HS-5 (cell line): ENCODE measurements at places on chromosomes 7 and 10.

- DNase-seq: no peak
These were observed 230.9 kb downstream of the ZEB1 start for GRCh38 chr10:31549896-31550295.

DNA sequence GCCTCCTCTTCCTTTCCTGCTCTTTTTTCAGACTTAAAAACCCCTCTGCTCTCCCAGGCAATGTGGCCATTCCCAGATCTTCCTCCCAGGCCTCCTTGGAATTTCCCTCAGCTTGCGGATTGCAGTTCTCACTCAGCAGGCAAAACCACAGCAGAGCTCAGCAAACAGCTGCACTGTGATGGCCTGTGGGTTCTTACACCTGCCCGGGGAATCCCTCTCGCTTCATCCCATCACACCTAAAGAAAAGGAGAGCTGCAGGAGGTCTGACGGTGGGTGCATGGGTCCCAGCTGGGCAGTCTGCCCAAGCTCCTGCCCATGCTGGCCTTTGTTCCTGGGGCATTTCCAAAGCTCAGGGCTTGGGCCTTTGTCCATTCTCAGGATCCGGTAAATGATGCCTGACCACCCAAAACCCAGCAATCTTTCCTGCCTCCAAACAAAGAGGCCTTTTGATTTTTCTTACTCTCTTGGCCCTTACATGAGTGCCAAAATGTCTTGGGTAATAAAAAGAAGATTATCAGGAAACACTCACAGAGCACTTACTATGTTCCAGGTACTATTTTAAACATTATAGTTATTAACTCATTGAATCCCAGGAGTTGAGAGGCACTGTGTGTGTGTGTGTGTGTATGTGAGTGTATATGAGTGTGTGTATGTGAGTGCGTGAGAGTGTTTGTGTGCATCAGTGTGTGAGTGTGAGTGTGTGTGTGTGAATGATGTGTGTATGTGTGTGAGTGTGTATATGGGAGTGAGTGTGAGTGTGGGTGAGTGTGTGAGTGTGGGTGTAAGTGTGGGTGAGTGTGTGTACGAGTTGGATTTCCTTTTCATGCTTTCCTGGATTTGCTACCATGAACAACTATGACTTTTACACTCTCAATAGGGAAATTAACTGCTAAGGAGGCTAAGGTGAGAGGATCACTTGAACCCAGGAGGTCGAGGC, 64.5 kb upstream of the PODXL start:
- no peak for DNase-seq

- no peak for DNase-seq
These were observed 131.1 kb downstream of the WDR37 start for GRCh38 chr10:1187151-1187854.

- DNase-seq: no peak
These were observed 8.2 kb downstream of the DNA2 start for GRCh38 chr10:68463365-68464093.

DNA sequence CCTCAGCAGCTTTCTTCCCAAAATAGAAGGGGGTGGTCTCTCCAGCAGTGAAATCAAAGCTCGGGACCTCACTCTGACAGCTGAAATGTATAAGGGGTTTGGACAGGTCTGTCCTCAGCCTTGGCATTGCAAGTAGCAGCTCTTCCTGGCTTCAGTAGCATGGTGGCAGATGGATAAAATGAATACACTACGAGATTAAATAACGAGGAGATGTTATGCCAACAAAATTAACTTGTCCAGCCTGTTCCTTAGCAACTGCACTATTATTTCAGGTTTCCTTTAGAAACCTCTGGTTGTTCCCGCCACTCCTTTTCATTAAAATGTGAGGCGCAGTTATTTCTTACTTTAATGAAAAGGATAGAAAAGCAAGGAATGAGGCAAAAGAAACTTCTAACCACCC, 24.9 kb downstream of the PRLHR start:
- DNase-seq: no peak

- no peak for DNase-seq
These were observed 220.1 kb downstream of the TEX36 start for GRCh38 chr10:125462845-125463244.

- no peak for DNase-seq
These were observed 79.4 kb downstream of the HYCC1 start for GRCh38 chr7:22934473-22935065.

DNA sequence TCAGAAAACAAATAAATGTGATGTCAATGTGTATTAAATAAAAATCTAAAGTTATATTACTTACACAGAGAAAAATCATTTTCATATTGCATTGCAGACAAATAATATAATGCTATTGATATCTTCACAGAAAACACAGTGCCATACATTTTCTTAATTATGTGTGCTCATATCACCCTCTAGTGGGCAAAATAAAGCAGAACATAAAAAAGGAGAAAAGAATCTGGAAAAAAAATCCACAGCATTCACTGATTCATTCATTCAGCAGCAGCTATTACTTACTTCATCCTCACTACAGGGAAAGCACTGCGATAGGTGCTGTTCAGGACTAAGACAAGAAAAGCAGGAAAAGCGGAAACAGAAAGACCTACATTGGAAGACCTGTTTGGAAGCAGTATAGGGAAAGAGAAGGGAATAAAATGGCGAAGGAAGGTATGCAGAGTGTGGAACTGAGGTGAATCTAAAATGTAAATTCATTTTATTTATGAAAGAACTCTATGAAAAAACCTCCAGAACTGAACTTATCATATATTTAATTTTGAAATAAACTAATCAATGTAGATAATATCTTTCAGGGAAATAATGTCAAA, 73.2 kb downstream of the POT1 start:
- DNase-seq: peak; percentile 8

- no peak for DNase-seq
These were observed 46.2 kb downstream of the RGS10 start for GRCh38 chr10:119496273-119496672.

DNA sequence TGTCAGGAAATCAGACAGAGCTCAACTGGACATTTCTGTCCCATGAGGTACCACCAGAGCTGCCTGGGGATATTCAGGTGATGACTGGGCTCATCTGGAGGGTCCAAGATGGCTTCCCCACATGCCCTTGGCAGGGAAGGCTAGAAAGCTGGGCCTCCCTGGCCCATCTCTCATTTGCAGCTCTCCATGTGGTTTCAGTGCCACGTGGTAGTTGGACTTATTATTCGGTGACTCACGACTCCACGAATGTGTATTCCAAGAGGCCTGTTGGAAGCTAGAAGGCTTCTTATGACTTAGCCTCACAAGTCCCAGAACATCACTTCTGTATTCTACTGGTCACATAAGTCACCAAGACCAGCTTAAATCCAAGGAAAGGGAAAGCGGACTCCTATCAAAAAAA, 22.8 kb downstream of the NSMCE4A start:
- DNase-seq: no peak

DNA sequence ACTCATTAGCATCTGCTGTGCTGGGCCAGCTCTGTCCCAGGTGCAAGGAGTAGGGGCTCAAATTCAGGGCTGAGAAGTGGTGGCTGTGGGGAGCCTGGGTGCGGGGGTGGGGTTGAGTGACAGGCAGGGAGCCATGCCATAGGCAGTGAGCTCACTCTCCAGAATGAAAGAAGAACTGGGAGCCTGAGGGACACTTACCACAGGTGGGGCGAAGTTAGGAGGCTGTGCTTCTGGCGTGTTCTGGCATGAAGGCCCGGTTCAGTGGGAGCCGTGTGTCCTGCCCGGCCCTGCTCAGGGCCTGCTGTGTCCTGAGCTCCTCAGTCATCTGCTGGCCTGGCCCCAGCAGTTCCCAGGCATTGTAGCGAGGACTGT, 62.5 kb downstream of the MKI67 start:
- DNase-seq: no peak

DNA sequence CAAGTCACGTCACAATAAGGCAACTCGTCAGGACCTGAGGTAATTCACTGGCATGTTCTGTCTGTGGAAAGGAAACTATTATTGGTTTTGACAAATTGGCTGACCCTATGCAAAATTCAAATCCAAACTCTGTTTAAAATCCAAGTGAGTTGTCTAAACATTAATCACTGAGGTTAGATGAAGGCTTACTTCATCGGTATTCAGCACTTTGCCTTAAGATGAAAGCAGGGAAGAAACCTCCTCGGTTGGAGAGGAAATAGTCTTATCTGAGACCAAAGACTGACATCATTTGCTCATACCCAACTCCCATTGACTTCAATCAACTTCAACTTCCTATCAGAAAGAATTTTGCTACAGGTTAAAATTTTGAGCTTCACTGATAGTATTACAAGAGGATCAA, 355.1 kb upstream of the MBL2 start:
- DNase-seq: no peak

DNA sequence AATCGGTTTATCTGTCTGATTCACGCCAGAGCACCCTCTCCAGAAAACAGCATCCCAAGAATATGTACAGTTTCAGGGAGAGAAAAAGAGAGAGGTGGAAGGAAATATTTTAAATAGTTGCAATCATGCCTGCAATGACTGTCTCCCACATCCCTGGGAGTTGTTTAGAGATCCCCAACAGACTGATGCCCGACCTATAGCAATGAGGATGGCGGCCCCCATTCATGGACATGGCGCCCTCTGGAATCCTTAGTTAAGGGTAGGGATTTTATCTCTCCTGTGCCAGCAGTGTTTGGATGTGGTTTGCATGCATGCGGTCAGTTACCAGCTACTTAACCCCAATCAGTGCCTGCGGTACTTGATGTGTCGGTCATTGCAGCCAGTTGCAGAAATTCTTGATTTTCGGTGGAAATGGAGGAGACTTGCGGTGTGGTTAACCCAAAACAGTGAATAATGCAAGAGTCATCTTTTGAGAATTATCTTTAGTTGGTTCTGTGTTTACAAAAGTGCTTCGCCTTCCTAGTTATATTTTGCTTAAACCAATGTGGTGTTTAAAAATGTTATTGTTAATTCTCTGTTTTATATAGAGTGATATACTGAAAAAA, 186.0 kb upstream of the TCF7L2 start:
- DNase-seq: no peak

DNA sequence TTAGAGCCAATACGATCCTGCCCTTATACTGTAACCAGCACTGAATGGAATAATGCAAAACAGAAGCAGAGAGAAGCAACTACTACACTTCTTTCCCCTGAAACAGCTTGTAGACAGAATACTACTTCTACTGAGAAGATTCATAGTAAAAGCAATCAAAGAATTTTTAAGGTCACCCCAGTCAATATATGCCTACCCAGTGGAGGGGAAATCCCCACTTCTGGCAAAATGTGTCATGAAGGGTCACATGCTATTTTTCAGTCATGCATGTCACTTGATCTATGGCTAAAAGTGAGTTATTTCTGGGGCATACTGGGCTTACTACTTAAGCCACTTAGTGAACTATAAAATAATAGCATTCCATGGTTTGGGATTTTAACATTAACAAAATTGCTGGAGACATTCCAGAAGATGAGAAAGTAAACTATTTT, 25.6 kb downstream of the IRF5 start:
- no peak for DNase-seq

GRCh38 chr10:36574207-36574606, 551.2 kb upstream of the ANKRD30A start:
- DNase-seq: no peak

DNA sequence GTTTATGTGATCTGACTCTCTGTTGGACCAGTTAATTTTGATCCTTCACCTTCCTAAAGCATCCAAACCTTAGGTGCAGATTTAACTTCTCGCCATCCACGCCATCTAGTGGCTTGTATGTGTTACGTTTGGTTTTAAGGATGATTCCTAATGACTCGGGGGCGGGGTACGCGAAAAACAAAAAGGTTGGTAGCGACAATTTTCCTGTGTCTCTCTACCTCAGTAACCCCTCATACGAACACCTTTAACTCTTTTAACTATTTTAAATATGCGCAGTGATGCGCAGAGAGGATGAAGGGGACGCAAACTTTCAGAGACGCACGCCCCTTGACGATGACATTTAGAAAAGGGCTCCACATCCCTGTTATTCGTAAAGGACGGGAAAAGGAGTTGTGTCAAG, 714 bp upstream of the KCND2 start:
- no peak for DNase-seq

- DNase-seq: no peak
These were observed 1.3 kb upstream of the HIBADH start for GRCh38 chr7:27663989-27664331.

- no peak for DNase-seq
These were observed 74.2 kb downstream of the SNX10 start for GRCh38 chr7:26365901-26366275.

- no peak for DNase-seq
These were observed 673.9 kb downstream of the PARD3 start for GRCh38 chr10:34141032-34141680.

DNA sequence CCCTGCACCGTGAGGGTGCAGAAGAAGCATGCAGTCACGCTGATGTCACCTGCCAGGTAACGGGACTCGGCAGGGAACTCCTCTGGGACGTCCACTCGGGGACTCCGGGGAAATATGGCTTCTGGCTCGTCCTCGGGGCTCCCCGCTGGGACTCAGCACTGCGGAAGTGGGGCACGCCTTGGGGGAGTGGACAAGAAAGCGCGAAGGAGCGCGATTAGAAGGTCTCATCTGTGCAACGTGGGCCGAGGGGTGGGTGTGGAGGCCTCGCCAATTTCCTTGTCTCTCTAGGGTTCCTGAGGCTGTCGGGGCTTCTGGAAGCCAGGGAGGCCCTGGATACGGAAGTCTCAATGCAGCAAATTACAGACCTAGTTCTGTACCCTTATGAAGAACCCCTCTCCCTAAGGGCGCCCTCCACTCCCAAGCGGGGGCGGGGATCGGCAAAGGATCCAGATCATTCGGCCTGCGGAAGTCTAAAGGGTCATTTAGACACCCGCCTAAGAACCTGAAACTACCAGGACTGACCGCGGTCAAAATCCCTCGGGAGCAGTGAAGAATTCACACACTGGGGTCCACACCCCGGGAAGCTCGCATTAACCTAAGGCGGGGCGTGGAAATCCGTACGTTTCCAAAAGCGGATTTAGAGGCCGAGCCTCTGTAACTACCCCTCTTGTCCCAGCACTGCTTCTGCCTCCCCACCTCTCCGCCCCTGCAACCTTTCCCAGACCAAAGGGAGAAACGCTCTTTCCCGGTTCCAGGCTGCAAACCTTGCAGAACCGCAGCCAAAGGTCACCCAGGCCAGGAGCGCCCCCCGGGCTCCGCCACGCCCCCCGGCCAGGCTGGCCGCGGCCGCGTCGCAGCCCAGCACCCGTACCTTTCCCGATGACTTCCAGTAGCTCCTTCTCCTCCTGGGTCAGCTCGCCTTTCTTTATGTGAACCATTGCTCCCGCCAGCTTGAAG, 640 bp downstream of the ANKMY2 start:
- DNase-seq: peak; percentile 25

DNA sequence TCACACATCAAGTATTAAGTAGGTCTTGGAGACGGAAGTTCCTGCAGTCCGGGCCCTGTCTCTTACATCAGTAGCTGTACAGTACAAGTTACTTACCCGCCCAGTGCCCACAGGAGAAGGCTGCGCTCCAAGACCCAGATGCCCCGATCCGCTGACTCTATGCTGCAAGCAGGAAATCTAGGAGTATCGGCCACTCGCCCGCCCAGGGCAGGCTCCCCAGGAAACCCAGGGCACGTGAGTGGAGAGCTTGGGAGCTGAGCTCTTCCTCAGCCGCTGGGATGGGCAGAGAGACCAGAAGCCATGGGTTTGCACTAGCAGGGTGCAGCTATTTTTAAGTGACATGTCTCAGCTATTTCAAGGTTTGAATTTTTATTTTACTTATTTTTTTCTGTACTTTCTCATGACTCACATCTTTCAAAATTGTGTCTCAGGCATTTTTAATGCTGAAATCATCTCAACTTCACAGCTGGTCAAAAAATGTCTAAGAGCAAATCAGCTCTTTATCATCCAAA, 1.9 kb upstream of the GPER1 start:
- peak; percentile 34 for DNase-seq
